ENCODE measurements at places on chromosomes 16 and 17. TPM values are rescaled to one million over a fixed set of nuclear protein-coding genes. Genes with fewer than 3 reads are reported as not detected.

Gene TEKT5
- total RNA-seq: not detected

Gene OR4D1
- total RNA-seq: 0.05 TPM

Gene EFNB3
- 2.5 TPM for total RNA-seq

Gene CHST5
- total RNA-seq: 0.15 TPM

Gene DECR2
- 92.7 TPM for total RNA-seq

Gene TCAP
- 1.6 TPM for total RNA-seq

Gene SPEM2
- not detected for total RNA-seq

Gene APOBR
- total RNA-seq: 0.13 TPM

Gene SPATA32
- 0.26 TPM for total RNA-seq

Gene STAT5A
- 26.7 TPM for total RNA-seq

GRCh38 chr17:81013642-81014041, 21.3 kb upstream of the BAIAP2 start:
- no peak for DNase-seq

DNA sequence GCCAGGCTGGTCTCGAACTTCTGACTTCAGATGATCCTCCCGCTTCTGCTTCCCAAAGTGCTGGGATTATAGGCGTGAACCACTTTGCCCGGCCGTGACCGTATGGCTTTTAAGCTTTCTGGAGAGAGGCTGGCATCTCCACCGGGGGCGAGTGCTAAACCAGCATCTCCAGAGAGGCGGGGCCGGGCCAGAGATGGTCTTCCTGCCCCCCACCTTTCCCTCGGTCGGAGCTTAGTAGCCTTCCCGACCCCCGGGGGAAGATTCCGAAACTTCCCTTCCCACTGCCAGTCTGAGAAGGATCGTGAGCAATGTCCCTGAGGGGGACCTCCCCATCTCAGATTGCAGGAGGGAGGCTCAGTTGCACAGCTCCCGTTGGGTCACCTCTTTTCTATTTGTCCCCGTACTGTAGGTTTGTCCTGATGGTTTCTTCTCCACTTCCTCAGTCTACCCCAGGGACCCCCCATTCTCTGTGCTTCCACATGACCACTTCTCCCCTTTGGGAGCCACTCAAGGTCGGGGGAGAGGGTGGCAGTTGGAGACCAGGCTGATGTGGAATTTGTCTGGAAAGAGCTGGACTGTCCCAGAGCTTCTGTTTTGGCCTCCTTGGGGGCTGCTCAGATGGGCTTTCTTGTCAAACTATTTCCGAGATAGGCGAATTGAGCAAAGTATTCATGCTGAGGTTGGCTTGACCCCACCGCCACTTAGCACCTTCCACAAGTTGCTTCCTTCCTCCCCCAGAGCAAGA, 18.2 kb downstream of the IGF2BP1 start:
- DNase-seq: no peak

- DNase-seq: no peak
Observed at GRCh38 chr17:82693168-82693867, 5.2 kb downstream of the RAB40B start.

GRCh38 chr16:67393788-67394154, 473 bp upstream of the TPPP3 start:
- no peak for DNase-seq

- DNase-seq: no peak
Observed at GRCh38 chr17:3894911-3895343, 2.1 kb upstream of the CAMKK1 start.

- DNase-seq: no peak
Observed at GRCh38 chr17:78043031-78043430, 84.5 kb downstream of the TNRC6C start.

GRCh38 chr17:82402865-82403264, 15.3 kb upstream of the HEXD start:
- DNase-seq: no peak
